Cardiac septum (tissue), 1 donor: ENCODE measurements at places on chromosomes 12 and 14. TPM values are rescaled to one million over a fixed set of nuclear protein-coding genes. Genes with fewer than 3 reads are reported as not detected.

DNA sequence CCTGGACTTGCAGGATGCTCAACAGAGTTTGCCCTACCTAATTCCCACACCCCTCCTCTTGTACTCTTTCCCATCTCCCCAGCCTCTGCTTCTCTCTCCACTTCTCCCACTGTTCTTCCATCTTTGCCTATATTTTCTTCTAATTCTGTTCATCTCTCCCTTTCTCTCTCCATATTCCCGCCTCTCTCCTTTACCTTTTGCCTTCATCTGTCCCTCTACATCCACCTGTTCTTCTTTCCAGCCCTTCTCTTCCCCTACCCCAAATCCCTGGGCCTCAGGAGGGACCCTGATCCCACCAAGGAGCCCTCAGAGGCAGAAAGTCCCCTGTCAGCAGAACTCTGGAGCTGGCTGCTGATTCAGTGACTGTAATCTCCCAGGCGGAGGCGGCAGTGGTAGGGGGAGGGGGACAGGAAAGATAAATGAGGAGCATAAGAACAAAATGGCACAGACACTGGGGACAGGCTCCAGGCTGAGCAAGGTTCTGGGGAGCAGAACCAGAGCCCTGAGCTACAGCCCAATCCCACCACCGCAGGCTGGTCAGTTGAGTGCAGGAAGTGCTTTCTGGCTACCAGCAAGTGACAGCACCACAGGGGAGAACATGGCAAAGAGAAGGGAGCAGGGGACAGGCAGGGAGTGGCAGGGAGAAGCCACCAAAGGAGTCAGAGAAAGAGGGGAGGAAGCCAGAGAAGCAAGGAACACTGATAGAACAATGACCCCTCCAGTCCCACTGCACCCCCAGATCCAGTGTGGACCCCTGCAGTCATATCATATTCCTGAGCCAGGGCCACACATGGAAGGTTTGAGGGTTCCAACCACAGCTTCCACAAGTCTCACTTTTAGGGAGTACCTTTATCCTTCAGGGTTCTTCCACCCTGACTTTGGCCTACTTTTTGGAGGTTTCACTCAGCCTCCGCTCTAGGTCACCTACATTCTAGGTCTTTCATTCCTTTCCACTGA lies 27.0 kb downstream of the SMUG1 start:
- no peak for DNase-seq

- no peak for DNase-seq
Observed at GRCh38 chr14:95475540-95476240, 40.8 kb downstream of the SYNE3 start.

The DIO3 gene
- not detected for total RNA-seq

DNA sequence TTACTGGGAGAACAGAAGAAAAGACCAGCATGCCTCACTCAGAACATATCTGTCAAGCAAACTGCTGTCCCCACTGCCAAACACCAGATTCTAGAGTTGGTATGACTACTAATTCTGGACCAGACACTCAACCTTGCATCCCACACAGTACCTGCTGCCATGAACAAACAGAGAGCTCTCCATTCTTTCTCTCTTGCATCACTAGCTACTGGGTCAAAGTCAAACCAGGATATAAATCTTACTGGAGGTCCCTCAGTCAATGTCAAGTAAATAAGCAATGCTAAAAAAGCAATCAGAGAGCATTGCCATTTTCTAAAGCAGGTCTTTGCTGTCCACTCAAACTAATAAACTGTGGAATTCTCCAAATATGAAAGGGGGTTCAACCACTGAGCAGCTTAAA lies 452.4 kb upstream of the SEL1L start:
- DNase-seq: no peak

- DNase-seq: no peak
Observed at GRCh38 chr12:57368349-57369095, 62.3 kb downstream of the R3HDM2 start.

The TMEM132D gene
- total RNA-seq: not detected

DNA sequence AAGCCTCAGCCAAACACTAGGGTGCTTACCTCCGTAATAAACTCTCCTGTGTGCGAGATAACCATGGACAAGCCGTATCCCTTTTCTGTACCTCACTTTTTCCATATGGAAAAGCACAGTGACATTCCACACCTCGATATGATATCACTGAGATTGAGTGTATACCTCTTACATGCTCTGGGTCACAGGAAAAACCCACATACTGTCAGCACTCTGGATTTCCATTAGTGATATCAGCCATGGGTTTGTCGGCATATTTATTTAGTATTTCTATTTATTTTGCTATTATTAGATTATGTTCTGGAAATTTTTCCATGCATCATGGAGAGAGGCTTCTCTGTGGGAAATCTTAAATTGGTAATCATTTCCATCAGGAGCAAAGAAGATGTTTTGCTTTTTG lies 28.0 kb upstream of the DAAM1 start:
- no peak for DNase-seq

The CYP27B1 gene
- 0.24 TPM for total RNA-seq

GRCh38 chr12:81297601-81298000 lies 219.7 kb downstream of the ACSS3 start:
- DNase-seq: no peak

The LRRK2 gene
- 7.1 TPM for total RNA-seq

The CFAP251 gene
- total RNA-seq: 3.8 TPM

- DNase-seq: no peak
Observed at GRCh38 chr12:116130431-116130830, 147.1 kb downstream of the MED13L start.

GRCh38 chr12:104828015-104828414 lies 130.1 kb downstream of the SLC41A2 start:
- DNase-seq: no peak

GRCh38 chr12:53514628-53515290 lies 7.5 kb upstream of the NPFF start:
- DNase-seq: no peak

DNA sequence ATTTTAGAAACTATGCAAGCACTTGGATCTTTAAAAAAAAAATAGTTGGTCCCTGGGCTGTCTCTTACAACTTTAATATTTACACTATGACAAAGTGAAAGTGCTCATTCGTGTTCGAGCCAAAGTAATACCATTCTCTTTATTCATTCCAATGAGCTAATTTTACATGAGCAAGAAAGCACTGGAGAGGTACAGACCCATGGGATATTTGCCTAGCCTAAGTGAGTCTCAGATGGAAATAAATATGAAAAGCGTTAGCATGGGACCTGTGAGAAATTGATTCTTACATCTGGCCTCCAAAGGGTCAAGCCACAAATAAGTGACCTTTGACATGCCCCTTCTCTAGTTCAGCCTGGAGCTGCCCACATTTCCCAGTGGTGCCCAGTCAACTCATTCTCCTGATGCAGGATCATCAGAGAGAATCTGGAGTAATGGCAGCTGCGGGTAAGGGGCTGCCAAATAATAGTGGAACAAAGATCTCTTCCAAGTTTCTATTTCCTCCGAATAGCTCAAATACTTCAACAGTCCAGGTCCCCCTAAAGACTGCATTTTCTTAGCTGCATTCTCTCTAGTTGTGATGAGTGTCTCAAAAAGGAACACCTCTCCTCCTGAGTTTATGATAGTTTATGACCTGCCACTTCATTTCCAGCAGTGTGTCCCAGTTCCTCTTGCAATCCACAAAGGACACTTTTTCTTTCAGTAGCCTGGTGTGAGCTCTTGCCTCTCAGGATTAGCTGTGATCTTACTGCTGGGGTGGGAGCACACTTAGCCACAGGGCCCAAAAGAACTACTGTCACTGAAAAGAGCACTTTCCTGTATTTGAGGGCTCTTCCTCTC lies 208.2 kb downstream of the DAD1 start:
- no peak for DNase-seq

GRCh38 chr14:105797546-105797945 lies 271.2 kb downstream of the TMEM121 start:
- DNase-seq: no peak

DNA sequence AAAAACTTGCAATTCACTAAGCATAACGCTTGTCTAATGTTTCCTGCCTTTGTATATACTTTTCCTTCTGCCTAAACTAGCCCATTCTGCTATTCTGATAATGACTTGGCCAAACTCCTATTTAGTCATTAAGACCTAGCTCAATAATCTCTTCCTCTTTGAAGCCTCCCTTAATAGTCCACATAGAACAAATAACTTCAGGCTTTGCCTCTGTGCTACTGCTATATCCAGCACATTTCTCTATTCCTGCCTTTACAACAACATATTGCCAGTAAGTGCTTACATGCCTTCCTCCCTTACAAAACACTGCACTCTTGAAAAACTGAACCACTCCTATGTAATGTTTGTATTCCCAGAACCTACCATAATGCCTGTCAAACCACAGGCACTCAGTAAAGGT lies 13.8 kb downstream of the PRICKLE1 start:
- no peak for DNase-seq

DNA sequence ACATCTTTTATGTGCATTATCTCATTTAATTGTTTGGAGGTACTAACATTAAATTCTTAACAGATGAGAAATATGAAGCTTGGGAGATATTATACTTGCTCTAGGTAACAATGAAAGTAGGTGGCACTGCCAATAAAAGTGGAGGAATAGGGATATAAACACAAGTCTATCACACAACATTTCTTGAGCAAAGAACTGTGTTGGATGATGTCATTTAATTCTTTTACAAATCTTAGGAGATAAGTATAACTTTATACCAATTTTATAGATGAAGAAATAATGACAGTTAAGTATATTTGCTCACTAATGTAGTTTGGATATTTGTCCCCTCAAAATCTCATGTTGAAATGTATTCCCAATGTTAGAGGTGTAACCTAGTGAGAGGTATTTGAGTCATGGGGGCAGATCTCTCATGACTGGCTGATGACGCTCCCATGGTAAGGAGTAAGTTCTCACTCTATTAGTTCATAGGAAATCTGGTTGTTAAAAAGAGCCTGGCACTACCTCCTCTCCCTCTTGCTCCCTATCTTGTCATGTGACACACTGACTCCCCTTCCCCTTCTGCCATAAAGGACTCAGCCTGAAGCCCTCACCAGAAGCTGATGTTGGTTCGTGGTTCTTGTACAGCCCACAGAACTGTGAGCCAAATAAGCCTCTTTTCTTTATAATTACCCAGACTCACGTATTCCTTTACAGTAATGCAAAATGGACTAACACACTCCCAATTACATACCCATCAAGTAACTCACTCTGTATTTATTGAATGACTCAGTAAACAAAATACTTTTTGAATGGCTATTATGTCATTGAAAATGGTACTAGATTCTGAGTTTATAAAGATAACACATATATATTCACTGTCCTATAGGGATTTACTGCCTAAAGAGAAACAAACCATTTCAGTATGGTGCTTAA lies 146.8 kb upstream of the KITLG start:
- no peak for DNase-seq
